ENCODE measurements at places on chromosomes 2 and 18. TPM values are rescaled to one million over a fixed set of nuclear protein-coding genes. Genes with fewer than 3 reads are reported as not detected.

Gene IL36G
- not detected for total RNA-seq

GRCh38 chr2:66673286-66673685 lies 238.4 kb downstream of the MEIS1 start:
- DNase-seq: no peak

DNA sequence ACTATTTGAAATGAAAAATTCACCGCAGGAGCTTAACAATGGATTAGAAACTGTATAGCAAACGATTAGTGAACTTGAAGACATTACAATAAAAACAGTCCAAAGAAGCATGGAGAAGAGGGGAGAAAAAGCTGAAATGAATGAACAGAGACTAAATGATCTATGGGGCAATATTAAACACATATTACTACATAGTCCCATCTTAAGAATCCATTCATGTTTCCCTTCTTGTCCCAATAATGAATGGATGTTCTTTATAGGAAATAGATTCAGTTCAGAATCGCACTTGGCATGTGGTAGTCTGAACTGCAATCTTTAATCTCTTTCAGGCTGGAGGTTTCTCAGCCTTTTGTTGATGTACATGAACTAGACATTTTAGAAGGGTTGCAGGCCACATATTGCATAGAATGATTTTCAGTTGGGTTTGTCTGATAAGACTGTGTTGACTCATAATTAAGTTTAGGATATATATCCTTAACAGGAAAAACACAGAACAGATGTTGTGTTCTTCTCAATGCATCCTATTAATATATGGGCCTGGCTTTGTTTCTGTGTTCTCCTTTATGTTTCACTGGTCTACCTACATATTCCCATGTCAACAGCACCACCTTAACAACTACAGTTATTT lies 27.9 kb downstream of the CCDC88A start:
- DNase-seq: no peak

DNA sequence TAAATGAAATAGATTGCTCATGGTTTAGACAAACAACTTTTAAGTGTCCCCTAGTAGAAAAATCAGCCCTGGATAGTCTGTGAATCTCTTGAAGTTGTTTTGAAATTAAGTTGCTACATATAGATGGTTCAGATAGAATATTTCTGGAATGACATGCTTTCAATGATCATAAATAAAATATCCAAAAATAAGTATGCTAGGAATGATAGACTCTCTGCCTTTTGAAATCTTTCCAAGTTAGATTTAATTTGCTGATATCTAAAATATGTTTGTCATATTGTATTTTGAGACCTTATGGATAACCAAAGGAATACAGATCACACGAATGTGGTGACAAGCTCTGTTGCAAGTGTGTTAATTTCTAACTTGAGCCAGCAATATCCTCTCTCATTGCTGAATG lies 488.7 kb downstream of the THSD7B start:
- no peak for DNase-seq

Gene PELI1
- 29.2 TPM for total RNA-seq

Gene LYPD1
- 0.19 TPM for total RNA-seq

GRCh38 chr2:240643093-240643810 lies 18.0 kb downstream of the GPR35 start:
- DNase-seq: peak; percentile 76
